ENCODE measurements at places on chromosomes 13 and 19.

GRCh38 chr13:25840261-25840660, 211.6 kb downstream of the SHISA2 start:
- DNase-seq: no peak

GRCh38 chr13:22276616-22277015, 605.7 kb downstream of the FGF9 start:
- no peak for DNase-seq

- DNase-seq: no peak
Measured at GRCh38 chr19:5123646-5124045, 154.7 kb downstream of the KDM4B start.

GRCh38 chr19:52700673-52701072, 34.2 kb downstream of the ZNF611 start:
- no peak for DNase-seq

DNA sequence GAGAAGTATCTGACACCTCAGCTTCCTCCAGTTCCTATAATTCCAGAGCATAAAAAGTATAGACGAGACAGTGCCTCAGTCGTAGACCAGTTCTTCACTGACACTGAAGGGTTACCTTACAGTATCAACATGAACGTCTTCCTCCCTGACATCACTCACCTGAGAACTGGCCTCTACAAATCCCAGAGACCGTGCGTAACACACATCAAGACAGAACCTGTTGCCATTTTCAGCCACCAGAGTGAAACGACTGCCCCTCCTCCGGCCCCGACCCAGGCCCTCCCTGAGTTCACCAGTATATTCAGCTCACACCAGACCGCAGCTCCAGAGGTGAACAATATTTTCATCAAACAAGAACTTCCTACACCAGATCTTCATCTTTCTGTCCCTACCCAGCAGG, 3.1 kb downstream of the KLF5 start:
- no peak for DNase-seq

DNA sequence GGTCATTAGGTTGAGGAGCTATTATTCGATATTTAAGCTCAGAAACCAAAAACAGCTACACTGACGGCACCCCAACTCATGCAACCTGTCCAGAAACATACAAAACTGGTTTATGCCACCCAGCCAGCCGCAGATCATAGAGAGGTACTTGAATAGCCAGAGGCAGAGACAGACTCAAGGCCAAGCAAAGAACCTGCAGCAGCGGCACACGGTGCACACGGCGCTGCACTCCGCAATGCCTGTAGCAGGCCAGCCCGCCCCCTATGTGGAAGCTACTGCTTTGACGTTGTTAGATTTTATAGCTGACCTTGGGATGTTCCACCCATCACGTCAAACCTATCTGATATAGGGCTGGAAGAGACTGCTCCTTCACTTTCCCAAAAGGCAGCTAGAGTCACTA, 11.9 kb upstream of the DHRS12 start:
- DNase-seq: no peak

GRCh38 chr19:1847348-1847683, 967 bp downstream of the REXO1 start:
- no peak for DNase-seq

DNA sequence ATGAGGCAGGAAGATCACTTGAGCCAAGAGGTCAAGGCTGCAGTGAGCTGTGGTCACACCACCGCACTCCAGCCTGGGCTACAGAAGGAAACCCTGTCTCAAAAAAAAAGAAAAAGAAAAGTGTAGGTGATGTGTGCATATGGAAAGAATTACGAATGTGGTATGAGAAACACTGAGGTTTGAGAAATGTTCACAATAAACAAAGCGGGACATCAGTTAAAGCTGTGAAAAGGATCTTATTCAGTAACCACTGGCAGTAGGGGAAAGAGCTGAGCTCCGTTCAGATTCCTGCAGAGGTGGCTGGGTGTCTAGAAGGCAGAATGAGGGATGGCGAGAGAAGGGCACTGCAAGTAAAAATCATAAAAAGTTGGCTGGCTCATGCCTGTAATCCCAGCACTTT, 4.1 kb upstream of the IGSF23 start:
- no peak for DNase-seq

DNA sequence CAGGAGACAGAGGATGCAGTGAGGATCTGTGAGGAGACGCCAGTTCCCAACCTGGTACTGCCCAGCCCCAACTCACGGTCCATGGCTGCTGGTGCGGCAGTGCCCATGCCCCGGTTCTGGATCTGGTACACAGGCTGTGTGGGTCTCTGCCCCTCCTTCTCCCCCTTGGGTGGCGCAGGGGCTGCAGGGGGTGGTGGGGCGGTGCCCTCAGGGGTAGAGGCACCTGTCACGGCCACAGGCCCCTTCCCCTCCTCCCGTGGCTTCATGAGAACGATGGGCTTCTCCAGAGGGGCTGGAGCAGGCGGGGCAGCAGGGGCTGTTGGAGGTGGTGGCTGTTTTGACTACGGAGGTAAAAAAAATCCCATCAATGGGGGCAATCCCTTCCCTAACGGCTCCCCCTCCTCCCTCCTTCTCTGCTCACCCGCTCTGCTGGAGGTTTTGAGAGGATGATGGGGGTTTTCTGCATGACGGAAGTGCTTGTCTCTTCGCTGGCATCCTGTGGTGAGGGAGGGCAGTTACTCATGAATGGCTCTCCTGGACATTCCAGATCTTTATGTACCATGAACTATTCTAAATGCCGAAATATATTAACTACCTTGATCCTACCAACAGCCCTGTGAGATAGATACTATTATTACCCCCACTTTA, 7.1 kb downstream of the SMG9 start:
- no peak for DNase-seq

GRCh38 chr13:80957019-80957655, 616.2 kb upstream of the SPRY2 start:
- DNase-seq: no peak

GRCh38 chr13:70108356-70109105, at the start of gene KLHL1:
TSS of gene KLHL1 (minus strand) at chr13:70108452. CDS start at chr13:70107699, 753 bp downstream.
- no peak for DNase-seq

- DNase-seq: no peak
Measured at GRCh38 chr13:107534548-107534947, 680.8 kb downstream of the LIG4 start.

- DNase-seq: no peak
Measured at GRCh38 chr13:111387026-111387871, 66.8 kb downstream of the TEX29 start.

GRCh38 chr19:18895038-18895823, 727 bp downstream of the CERS1 start:
- DNase-seq: peak; percentile 29

- no peak for DNase-seq
Measured at GRCh38 chr19:6999933-7000332, 21.3 kb downstream of the MBD3L2B start.

DNA sequence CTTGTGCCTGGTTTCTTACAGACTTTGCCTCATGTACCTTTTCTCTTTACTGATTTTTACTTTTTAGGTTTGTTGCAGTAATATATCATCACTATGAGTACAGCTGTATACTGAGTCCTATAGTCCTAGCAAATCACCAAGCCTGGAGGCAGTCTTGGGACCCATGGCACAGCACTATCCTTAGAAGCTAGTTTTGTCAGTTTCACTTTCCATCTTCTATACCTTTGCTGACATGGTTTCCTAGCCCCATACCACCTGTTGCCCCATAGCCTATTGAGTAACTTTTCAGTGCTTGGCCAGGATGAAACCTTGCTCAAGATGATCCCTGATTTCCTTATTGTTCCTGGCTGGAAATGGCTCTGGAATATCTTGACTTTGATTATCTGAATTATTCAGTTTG, 826.4 kb downstream of the GPC5 start:
- no peak for DNase-seq

GRCh38 chr19:35497406-35497805, 7.1 kb upstream of the KRTDAP start:
- DNase-seq: no peak

- no peak for DNase-seq
Measured at GRCh38 chr13:33756929-33757328, 61.0 kb upstream of the RFC3 start.

DNA sequence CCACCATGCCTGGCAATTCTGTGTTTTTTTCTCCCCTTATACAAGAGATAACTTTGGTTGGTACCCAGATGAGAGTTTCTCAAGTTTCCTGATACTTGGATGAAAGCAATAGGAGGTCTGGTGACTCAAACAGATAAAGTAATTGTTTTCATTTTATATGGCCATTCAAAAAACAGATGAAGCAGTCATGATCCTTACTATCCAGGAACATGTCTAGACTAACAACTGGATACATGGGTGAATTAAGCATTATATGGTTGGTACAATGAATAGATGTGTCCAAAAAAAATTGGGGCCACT, 8.5 kb downstream of the ZNF430 start:
- no peak for DNase-seq

- DNase-seq: no peak
Measured at GRCh38 chr19:10532457-10532856, 11.2 kb upstream of the ATG4D start.
